ENCODE measurements at places on chromosomes 2 and 18.

GRCh38 chr2:120510751-120511395 lies 164.9 kb downstream of the INHBB start:
- no peak for DNase-seq

DNA sequence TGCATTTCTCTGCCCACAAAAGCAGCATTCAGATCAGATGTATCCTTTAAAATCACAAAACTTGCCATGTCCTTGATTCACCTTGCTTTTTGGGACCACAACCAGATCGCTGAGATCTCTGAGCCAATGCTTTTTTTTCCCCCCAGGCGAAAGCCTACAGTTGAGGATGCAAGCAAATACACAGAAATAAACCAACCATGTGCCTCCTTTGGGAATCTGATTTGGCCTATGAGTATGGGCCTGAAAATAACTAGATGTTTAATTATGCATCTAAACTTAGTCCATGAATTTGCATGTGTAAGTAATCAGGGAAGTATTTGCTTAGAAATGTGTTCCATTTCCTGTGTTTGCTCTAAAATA lies 49.7 kb upstream of the CDC42EP3 start:
- DNase-seq: no peak

DNA sequence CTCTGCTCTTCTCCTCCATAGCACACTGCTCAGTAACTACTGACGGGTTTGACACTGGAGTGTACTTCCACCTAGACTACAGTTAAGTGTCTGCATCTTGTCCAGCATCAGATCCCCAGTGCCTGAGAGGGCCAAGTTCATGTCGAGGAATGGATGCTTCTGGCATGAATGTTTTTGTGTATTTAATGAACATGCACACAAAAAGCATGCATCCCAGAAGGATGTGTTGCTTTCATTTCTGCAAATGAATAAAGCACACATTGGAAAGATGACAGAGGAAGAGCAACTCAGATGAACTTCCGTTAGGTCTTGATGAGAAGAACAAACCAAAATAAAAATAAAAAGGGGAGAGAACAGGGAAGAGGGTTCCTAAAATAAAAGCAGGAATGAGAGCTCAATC lies 27.9 kb downstream of the C2orf49 start:
- no peak for DNase-seq

DNA sequence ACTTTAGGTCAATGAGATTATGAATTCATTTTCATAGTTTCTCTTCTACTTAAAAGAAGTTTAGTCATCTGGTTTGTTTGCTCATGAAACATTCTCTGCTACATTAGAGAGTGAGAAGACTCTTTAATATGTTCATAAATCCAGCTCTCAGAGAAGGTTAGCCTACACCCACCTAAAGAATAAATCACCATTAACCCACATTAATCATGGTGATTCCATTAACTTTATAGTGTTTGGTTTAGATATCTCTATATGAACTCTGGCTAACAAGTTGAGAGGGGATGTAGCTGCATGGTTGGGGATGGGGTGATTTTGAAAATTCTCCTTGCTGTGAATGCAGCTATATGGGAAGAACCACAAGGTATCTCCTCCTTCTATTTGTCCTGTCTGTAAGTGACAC lies 10.7 kb downstream of the TFPI start:
- DNase-seq: no peak

GRCh38 chr2:193463011-193463410 lies 1268.3 kb upstream of the TMEFF2 start:
- no peak for DNase-seq

GRCh38 chr2:72347081-72347480 lies 199.4 kb upstream of the CYP26B1 start:
- DNase-seq: no peak

- DNase-seq: no peak
These were observed 149.4 kb upstream of the PTPRM start for GRCh38 chr18:7417727-7418126.
